ENCODE measurements at places on chromosomes 7 and 10.

DNA sequence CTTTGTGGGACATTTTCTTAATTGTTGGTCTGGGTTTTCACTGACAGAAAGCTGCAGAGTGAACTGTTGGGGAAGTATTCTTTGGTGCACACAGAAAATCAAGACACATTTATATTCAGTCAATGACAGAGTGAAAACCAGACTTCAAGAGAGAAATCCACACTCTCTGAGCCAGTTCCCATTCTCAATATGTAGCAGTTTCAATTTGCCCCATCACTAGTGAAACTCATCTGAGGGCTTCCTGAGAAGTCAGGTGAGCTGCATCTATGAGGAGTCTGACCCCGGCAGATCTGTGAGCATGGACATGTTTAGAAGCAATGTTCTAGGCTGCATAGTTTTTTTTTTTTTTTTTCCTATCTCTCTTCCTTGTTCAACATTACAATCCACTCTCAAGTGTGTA, 163.7 kb upstream of the AHR start:
- no peak for DNase-seq

GRCh38 chr7:30805081-30805691, 34.0 kb downstream of the MINDY4 start:
- DNase-seq = no peak

GRCh38 chr7:99035723-99036545, 108.0 kb downstream of the SMURF1 start:
- no peak for DNase-seq

- no peak for DNase-seq
These were observed 473.3 kb downstream of the LRMDA start for GRCh38 chr10:75904499-75905283.

DNA sequence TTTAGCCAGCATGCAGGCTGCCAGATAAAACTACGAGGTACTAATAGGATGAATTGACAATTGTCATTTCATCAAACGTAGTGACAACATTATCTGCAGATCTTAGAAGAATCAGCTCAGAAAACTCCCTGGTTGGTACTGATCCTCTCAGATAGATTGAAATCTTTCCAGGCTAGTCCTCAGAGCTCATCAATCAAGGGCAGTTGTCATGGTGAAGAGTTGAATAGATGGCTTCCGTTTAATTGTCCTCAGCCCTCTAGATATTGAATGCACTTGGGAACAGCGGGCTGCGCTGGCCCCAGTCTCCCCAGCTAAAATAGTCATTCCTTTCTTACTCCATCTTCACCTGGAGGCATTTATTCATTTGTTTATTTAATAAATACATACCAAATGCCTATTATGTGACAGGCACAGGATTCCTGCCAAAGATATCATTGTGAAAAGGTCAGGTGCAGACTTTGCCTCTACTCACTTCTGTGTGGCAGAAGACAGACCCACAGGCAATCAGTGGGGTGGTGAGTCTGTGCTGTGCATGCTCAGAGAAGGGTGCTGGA, 1081.6 kb downstream of the TYW1 start:
- DNase-seq = no peak

DNA sequence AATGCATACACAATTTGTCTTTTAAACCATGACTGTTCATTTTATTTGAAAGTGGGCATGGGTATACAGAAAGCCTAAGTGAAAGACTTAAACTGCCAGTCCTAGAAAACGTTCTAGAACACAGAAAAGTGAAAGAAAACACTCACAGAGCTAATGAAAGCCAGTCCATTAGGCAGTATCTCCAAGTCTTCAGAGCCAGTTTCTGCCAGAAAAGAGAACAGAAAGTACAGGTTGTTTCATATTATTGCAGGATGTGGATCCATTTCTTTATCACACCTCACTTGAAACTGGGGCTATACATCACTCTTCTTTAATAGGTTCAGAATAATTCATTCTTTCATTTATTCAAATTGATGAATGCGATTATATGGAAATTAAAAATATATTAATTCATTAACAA, 7.7 kb downstream of the PON1 start:
- no peak for DNase-seq

All from pons (tissue), 1 donor.